ENCODE measurements at places on chromosomes 3 and 15.

DNA sequence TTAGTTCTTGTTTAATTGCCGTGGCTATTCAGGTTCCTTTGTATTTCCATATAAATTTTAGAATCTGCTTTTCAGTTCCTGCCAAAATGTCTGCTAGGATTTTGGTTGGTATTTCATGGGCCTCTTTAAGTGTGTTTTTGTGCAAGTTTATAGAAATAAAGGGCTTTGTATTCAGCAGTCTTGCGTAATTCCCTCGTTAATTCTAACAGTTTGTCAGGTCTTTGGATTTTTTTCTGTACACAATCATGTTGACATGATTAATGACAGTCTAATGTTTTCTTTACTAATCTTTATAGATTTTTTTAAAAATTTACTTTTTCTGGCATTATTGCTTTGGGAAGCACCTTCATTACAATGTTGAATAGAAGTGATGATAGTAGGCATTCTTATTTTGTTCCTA, 120.9 kb downstream of the NEK11 start:
- no peak for DNase-seq

DNA sequence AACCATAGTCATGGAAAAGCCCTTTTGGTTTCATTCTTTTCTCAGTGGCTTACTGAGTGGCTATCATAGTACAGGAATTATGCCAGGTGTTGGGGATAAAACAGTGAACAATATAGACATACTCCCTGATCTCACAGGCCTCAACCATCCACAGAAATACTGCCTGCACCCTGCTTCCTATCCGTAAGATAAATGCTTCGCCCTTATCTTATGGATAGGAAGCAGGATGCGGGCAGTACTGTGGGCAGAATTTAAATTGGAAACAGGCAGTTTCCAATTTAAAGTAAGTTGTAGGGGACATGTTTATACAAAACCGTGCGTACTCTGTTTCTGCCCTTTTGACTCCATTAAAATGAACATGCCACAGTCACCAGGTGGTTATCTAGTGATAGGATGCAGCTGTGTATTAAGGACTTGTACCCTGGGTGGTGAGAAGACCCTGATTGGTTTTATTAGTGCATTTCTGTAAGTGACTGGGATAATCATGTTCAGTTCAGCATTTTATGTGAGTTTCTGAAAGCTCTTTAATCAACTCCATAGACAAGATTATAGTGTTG, 141.8 kb upstream of the BHLHE40 start:
- DNase-seq: no peak

DNA sequence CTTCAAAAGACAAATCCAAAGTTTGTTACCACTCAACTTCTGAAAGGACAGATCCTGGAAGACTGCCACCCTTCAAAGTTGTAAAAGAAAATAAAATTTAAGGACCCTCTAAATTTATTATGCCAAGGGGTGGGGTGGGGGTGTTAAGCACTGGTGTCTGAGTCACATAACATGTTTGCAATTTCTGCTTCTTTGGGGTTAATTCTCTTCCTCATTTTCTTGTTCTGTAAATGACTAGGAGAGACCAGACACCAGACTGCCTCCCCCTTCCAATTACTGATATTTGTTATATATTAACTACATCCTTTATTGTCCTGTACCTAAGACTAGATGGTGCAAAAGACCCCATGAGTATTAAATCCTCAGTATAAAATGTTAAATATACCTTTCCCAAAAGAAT, 242.8 kb downstream of the ZNF385D start:
- no peak for DNase-seq

DNA sequence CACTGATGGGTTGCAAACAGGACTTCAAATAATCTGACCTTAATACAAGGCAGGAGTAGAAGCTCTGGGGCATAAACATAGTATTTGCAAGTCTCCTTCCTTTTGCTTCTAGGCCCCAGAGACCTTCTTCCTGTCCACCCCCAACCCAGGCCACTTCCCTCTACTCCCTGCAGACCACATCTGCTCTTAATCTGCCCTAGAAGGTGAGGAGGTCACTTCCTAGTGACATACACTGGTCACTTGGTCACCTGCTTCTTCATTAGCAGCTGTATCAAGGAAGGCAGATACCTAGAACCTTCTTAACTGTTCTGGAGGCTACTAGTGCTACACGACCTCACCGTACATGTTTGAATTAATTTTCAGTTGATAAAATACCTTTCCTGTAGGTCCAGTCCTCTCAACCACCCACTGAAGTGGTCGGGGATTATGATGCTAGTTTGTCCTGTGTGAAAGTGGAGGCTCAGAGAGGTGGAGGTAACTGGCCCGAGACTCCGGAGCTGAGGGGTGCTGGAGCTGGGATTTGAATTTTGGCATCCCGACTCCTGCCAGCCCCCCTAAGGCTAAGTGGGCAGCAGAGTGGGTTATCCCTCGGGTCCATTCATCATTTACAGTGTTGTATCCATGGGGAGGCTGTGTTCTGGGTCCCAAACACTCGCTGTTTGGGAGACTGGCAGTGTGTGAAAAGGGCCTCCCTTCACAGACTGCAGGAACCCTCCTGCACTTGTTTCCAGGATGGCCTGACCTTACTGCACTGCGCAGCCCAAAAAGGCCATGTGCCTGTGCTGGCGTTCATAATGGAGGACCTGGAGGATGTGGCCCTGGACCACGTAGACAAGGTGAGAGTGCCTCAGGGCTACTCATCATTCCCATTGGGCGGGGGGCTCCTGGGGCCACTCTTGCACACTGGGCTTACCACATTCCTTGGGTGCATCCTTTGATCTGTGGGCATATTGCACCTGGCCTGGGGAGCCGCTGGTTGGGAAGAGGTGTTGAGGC, 13.9 kb downstream of the ANKDD1A start:
- no peak for DNase-seq

GRCh38 chr3:11138371-11138770, 15.9 kb upstream of the HRH1 start:
- no peak for DNase-seq

GRCh38 chr15:90681480-90681879, 35.7 kb upstream of the BLM start:
- DNase-seq: no peak

DNA sequence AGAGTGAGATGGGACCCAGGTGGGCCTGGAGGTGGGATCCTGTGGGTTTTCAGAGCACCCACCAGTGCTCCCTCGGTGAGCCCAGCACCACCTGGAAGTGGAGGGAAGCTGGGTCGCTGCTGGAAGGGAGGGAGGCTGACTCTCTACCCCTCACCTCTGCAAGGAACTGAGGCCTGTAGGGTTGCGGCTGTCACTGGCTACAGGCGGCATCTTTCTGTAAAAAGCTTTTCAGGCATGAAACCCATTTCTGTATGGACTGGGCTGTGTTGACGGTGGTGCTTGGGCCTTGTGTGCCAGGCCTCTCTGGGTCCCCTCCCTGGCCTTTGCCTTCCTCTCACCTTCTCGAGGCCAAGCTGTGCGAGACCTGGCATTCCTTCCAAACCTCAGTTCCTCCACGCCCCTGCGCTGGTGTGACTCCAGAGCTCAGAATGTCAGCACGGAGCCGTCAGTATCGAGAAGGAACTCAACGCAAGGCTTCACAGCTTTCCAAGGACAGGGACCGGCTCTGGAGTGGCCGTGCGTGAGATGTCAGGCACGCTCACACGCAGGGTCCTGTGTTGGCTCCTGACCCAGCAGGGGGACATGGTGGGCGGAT, 16.6 kb downstream of the ABTB1 start:
- DNase-seq: no peak

- no peak for DNase-seq
Observed at GRCh38 chr3:160245261-160245800, 20.1 kb downstream of the C3orf80 start.

GRCh38 chr15:79858469-79858868, 38.3 kb downstream of the MTHFS start:
- no peak for DNase-seq

DNA sequence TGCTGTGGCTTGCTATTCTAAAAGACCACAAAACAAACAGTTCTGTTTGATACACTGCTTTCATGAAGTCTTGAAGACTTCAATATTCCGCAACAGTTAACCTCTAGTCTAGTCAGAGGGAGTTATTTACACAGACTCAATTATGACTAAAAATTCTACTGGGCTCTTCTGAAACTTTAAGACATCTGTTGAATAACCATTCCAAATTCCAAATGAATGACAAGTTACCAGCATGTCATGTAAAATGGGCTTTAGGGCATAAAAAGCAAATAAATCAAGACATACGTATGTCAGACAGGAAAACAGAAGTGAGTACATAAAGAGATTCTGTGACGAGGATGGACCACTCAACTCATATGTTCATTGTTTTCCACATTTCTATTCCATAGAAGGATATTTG, 93.9 kb downstream of the PLOD2 start:
- no peak for DNase-seq

GRCh38 chr3:72818092-72818773, 30.0 kb downstream of the SHQ1 start:
- no peak for DNase-seq

DNA sequence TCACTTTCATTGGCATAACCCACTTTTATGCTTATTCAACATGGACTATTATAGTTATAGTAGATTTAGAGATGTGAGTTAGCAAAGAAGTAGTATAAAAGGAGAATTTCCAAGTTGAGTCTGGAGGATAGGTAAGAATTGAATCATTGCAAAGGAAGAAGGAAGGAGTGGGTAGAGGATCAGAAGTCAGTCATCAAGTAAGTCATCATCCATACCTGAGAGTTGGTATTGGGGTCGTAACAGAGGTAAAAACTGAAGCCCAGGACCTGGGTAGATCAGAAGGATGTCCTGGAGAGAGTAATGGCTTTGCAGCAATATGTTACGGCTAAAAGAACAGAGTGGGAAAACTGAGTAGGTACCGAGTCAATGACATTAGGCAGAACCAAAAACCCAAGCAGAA, 265.7 kb downstream of the SUCLG2 start:
- DNase-seq: no peak

- DNase-seq: no peak
Observed at GRCh38 chr3:170320461-170321121, 36.9 kb upstream of the SKIL start.

GRCh38 chr3:38588995-38589937, 60.2 kb downstream of the SCN5A start:
- DNase-seq: no peak

- DNase-seq: no peak
Observed at GRCh38 chr3:142577696-142578328, 721 bp downstream of the ATR start.

- no peak for DNase-seq
Observed at GRCh38 chr3:108804966-108805365, 17.6 kb upstream of the TRAT1 start.

GRCh38 chr3:33166095-33166494, 52.3 kb downstream of the CRTAP start:
- DNase-seq: no peak

GRCh38 chr3:105504440-105504951, 137.8 kb downstream of the ALCAM start:
- DNase-seq: no peak

GRCh38 chr3:38361496-38361895, 14.9 kb downstream of the XYLB start:
- no peak for DNase-seq

GRCh38 chr3:107263269-107264021, 113.8 kb upstream of the CCDC54 start:
- DNase-seq: no peak

GRCh38 chr3:13365390-13366379, 54.4 kb downstream of the NUP210 start:
- DNase-seq: no peak

DNA sequence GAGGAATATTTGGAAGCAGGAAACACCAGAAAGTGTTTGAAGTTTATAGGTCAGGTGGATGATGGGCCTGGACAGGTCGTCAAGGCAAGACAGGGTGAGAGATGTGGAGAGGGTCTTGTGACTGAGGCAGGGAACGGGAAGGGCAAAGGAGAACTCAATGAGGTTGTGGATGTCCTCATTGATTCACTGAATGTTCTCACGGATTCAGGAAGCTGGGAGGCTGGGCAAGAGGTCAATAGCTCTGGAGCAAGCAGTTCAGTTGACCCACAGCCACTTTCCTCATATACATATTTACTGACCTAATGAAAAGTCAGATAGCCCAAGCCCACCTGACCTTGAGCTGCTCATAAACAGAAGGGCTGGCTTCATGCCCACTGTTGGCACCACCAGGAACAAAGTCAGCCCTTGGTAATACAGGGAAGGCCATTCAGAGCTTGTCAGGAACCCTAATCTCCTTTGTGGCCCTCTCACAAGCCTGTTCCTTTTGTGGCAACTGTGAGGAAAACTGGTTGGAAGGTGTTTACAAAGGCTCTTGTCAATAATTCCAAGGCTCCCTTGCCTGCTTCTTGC, 31.6 kb downstream of the ARRDC4 start:
- DNase-seq: no peak

- no peak for DNase-seq
Observed at GRCh38 chr15:78350058-78350457, 9.9 kb downstream of the CRABP1 start.

DNA sequence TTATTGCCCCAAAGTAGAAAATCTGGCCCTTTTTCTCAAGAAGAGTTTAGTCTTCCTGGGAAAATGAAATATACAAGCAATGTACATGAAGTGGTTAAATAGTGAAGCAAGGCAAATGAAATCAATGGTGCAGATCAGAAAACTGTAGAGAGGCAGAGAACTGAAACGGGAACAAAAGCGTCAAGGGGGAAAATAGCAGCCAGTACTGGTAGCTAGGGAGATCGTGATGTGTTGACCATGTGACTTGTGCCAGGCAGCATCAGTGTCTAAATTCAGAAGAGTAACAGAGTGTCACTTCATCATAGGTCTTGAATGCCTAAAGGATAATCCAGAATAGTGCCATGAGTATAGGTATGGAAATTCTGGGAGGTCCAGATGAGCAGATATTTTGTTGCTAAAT, 163.1 kb downstream of the CHL1 start:
- DNase-seq: no peak

GRCh38 chr3:169280010-169280585, 383.4 kb downstream of the MECOM start:
- no peak for DNase-seq

DNA sequence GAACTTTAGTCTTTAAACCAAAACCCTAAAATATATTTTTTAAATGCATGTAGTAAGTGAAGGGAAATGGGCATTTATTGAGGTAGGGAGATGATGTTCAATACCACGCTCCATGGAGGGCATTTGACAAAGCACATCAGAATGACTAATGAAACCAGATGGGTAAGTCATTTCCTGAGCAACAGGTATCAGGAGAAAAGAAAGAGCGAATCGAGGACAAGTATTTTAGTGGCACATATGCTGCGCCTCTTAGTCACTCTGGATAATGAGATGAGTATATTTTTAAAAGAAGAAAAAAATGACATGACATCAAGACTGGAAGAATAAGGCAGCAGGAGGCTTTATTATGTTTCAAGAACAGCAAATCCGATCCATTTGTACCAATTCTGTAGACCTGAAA, 129.0 kb upstream of the ARHGEF3 start:
- no peak for DNase-seq

GRCh38 chr3:99199021-99199420, 297.5 kb upstream of the DCBLD2 start:
- DNase-seq: no peak

- DNase-seq: no peak
Observed at GRCh38 chr15:67051088-67052045, 14.0 kb upstream of the SMAD3 start.
